ENCODE measurements at places on chromosomes 11 and 22. TPM values are rescaled to one million over a fixed set of nuclear protein-coding genes. Genes with fewer than 3 reads are reported as not detected.

DNA sequence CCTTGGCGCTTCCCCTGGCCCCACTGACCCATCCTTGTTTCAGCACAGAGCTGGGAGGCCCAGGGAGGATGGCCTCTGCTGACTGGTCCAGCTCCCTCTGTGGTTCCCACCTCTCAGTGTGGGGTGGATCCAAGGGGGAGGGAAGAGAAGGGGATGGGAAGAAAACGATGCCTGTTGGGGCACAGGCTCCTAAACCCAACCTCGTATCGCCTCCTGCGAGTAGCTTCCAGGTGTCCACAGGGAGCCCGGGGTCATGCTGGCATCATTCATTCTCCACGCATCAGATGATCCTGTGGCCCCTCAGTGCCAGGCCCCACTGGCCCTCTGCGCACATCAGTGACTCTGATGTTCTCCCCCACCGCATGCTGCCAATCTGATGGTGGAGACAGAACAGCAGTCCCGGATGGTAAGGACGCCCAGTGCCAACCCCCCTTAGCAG is 5.1 kb downstream of the MYEOV start:
- DNase-seq: no peak

DNA sequence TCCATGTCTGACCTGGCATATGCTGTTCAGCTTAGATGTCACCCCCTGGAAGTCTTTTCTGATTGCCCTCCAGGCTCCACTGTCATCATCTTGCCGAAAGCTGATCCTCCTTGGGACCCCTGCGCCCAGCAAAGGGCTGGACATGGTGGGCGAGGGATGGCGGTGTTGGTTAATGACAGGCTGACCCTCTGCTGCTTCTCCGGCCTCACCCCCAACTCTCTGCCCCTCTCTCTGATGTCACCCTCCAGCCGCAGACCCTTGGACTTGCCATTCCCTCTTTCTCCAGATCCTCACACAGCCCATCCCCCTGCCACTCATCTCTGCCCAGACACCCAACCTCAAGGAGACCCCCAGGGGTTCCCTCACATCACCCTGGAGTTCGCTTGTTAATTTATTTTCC is 2.3 kb downstream of the EHBP1L1 start:
- DNase-seq: no peak

DNA sequence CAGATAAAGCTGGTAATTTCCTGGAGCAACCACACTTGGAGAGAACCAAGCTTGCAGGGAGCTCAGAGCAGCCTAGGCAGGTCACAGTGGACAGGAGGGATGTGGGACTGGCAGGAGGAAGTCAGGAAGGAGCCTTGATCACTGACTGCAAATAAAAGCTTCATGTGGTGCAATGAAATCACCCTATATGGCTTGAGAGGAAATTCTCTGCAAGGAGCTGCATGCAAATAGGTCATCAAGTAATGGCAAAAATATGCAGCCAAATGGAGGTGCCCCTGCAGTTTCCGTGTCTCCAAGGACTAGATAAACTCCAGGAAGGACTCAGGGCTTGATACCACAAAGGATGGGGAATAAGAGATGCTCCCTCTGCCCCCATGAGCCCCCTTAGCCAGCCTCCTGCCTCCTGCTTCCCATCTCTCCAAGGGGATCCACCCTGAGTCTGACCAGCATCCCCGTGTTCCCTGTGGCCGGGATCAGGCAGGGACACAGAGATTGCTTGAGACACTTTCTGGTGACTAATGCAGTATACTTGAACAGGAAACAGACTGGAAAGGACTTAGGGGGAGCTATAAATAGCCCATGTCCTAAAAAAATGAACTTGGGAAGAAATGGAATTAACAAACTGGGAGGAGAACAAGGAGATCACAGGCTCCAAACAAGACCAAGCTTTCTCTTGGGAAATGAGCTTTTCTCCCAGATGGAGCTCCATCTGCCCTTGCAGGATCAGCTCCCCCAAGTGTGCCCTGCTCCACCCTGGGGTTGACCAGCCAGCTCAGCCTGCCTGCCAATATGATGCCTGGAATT is 23.9 kb upstream of the MICAL2 start:
- no peak for DNase-seq

DNA sequence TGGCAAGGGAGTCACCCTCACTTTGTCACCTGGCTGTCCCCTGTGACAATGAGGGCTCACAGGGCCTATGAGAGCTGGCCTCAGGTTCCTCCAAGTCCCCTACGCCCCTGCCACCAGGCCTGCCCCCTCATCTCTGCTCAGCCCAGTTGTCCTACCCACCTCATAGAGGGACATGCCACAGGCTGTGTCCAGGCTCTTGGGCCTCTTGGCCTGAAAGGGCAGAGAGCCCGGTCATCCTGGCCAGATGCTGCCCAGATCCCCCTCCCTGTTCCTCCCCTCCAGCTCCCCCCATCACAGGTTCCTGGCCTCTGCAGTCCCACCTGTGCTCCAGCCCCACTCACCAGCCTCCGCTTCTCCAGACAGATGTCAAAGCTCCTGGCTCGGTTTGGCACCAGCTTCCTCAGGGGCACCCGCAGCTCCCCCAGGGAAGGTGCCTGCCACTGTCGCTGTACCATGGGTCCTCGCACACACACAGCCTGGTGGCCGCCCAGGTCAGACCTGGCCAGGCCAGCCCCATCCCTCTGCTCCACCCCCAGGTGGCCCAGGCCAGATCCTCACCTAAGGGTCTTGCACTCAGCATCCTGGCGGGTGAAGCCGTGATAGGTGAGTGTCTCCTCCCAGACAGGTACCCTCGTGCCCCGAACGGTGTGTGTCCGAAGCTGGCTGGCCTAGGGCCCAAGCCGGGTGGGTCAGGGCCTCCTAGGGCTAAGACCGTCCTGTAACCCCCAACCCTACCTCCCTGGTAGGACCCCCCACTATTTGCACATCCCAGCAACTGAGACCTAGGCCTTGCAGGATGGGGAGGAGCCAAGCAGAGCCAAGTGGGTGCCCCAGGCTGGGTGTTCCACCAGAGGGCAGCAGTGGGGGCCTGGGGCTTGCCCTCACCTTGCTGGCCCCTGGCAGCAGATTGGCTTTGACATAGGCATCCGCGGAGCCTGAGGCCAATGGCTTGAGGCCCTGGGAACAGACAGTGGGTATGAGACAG is 8.3 kb downstream of the NDUFV1 start:
- no peak for DNase-seq

DNA sequence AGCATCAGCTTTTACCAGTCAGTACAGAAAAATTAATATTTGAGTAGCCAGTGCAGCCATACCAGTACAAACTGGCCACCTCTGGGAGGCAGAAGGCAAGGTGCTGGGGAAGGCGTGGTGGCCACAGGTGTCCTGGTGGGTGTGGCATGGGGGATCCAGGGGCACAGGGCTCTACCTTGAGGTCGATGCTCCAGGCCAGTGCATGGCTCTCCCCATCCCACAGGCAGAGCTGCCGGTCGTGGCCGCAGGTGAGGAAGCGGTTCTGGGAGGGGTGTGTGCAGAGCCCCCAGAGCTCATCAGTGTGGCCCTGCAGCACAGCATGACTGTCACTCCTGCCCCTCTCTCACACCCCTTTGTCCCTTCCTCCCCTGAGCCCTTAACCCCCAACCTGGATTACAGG is 3.8 kb upstream of the MTA2 start:
- DNase-seq: no peak

DNA sequence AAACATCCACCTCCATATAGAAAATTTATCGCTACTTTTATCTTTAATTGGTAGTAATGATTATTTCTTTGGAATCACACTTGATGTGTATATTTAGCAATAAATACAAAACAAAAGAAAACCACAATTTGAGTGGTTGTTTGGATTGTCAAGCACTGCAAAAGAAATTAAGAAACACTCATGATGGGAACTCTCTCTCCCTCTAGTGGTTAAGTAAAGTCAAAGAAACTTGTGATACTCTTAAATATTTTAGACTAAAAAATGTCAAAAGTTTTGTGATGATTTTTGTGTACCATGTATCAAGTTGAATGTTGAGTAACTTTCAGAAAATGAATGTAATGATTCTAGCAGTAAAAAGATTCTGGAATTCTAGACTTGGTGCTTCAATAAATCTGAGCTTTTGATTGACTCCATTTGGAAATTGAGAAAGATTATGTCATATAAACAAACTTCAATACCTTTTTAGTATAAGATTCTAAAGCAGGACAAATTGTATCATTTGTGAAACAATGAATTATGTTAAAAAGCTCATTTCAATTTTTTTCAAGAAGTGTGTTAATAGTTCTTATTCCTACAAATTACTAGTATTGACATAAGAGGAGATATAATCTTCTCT is 20.8 kb downstream of the MUC15 start:
- no peak for DNase-seq

- DNase-seq: no peak
These were observed 84.0 kb downstream of the TRIM44 start for GRCh38 chr11:35746356-35747153.

DNA sequence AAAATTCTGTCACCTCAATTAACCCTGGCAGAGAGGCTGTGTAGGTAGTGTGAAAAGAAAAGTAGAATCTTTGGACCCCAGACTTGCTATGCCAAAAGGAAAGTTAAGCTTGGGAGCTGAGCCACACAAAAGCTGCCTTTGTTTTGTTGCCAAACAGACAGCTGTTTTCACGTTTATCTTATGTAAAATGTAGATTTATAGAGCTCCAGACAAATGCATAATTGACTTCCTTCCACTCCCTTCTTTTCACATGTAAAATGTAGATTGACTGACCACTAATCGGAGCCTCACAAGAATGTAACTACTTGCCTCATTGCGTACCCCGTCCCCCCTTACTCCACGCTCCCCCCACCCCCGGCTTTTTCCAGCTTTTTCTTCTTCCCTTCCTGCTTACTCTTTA is 2302.2 kb upstream of the RAG2 start:
- no peak for DNase-seq

GRCh38 chr11:71420455-71421241 is 27.5 kb downstream of the DHCR7 start:
- DNase-seq: no peak

DNA sequence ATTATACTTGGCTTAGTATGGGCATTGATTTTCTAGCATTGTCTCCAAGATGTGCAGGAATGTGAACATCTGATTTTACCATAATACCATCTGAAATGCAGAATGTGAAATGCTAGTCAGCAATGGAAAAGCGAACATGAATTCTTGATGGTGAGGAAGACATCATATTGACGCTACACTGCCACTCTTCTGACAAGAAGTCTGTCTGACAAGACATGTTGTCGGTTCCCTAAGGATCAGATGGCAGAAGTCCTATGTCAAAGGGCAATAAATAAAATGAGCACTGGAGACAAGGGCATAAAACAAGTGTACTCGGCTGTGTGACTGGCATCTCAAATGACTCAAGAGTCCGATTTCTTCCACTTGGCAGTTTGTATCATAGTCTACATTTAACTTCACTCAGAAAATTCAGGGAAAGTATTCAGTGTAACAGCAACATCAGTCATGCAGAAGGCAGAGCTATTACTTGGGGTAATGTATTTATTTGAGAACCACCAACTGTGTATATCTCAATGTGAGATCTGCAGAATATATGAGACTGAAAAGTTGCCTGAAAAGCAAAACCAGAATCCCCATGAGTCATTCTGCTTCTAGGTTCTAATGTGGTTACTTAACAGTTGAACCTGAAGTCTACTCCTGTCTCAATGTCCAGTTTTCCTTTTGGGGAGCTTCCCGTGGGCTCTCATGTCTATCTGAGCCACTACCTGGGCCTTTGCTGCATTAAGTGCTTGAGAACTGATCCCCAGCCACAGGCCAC is 51.5 kb downstream of the SLC17A6 start:
- DNase-seq: no peak

DNA sequence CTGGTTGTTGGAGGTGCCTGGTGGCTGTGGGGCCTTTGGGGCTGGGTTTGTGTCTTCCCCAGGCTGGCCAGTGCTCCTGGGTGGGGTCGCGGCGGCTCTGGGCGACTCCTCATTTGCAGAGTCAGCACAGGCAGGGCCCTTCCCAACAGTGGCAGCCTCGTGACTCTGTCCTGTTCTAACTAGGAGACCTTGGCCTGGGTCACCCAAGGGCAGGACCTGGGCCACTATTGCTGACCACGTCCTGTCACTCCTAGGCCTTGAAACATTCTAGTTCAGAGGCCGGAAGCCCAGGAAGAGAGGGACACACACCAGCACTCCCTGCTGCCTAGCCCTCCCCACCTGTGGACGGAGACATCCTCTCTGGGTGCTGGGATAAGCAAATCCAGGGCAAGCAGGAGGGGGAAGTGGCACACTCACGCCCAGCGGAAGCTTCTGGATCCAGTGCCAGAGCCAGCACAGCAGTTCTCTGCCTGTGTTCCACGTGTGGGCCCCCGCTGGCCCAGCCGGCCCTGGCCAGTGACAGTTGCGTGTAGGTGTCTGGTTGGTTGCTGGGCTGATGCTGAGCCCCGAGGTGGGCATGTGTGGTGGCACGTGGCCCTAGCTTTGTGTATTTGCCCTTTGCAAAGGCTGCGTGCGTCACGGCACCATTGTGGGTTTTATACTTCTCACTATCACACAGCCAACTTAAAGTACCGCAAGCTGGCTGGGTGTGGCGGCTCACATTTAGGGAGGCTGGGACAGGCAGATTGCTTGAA is 4.3 kb upstream of the CHID1 start:
- no peak for DNase-seq

DNA sequence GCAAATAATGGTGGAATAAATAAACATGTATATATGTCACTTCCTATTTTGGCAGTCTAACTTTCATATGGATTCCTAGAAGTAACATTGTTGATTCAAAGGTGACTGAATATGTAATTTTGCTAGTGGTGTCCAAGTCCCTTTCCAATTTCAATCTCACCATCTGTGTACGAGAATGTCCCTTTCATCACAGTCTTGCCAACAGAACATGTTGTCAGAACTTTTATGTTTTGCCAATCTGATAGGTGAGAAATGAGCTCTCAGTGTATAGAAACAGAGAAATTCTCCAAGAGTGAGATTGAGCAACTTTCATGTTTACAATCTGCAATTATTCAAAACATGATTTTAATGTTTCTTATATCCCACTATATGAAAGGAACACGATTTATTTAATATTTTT is 167.5 kb downstream of the CNTN5 start:
- no peak for DNase-seq

The TSPAN4 gene
- 44.0 TPM for polyA plus RNA-seq

The ROBO4 gene
- 23.0 TPM for polyA plus RNA-seq

The SCYL1 gene
- polyA plus RNA-seq: 43.6 TPM

The DCDC1 gene
- polyA plus RNA-seq: 0.29 TPM

The FREY1 gene
- 0.43 TPM for polyA plus RNA-seq

The NRXN2 gene
- 24.5 TPM for polyA plus RNA-seq

All from forelimb muscle (tissue), 1 donor.